Activated CD4-positive, alpha-beta T cell treated with anti-CD3 and anti-CD28 coated beads for 1 hour (primary cell): ENCODE measurements at places on chromosomes 12 and 14.

- no peak for DNase-seq
These were observed 98.6 kb downstream of the SLC6A15 start for GRCh38 chr12:84813780-84814663.

DNA sequence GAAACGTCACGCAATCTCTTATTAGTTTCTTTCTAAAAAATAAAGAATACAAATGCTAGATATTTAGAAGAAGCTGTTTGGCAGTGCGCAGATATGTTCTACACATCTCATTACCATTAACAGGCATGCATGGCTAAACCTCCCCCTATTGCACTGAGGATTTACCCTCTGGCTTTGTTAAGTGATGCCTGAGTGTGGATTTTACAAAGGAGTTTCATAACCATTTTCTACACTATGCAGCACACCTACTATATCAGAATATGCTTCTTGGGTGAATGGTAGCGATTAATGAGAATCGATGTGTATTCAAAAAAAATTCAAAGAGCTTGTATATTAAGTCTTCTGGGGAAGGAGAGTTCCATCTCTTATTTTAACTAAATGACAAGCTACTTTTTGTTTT, 1.1 kb upstream of the RMST start:
- DNase-seq, result no peak

DNA sequence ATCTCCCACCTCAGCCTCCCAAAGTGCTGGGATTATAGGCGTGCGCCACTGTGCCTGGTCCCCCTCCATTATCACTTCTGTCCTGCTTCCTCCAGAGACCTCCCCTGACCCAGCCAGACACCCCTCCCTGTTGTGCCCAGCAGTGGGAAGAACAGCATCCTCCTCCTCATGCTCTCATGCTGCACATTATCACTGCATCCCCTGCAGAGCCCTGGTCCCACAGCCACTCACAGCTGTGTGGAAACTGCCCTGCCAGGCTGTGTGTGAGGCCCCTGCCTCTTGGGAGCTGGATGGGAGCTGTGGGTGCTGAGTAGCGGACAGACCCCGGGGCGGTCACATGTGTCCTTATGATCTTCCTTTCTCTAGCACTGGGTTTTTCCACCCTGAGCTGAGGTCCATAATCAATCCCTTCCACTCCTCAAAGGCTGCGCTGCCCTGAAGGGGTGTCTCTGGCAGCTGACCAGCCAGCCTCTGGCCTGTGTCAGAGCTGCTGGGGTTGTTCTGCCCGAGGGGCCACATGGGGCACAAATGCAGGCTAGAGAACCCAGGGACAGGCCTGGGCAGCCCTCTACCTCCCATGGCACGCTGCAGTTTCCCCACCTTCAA, 9.2 kb downstream of the HIP1R start:
- DNase-seq, result no peak

- DNase-seq, result no peak
These were observed 122.3 kb upstream of the CPM start for GRCh38 chr12:69055280-69055679.

- DNase-seq, result no peak
These were observed 123.8 kb downstream of the ZFP36L1 start for GRCh38 chr14:68669111-68669511.

GRCh38 chr14:76922584-76922983, 96.4 kb downstream of the LRRC74A start:
- no peak for DNase-seq

DNA sequence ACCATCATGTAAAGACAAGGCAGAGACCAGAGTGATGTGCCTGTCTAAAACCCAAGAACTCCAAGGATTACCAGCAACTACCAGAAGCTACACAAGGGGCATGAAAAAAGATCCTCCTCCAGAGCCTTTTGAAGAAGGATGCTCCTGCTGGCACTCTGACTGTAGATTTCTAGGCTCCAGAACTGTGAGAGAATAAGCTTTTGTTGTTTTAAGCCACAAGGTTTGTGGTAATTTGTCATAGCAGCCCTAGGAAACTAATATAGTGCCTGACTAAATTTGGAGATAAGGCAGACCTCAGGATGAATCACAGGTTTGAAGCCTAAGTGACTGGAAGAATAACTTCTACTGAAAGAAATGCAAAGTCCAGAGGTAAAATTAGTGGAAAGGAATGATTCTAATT, 132.9 kb downstream of the CEP83 start:
- DNase-seq, result no peak

- DNase-seq, result no peak
These were observed 176.5 kb downstream of the CEP128 start for GRCh38 chr14:80764921-80765507.

- no peak for DNase-seq
These were observed 44.8 kb downstream of the CPSF6 start for GRCh38 chr12:69284131-69284530.

DNA sequence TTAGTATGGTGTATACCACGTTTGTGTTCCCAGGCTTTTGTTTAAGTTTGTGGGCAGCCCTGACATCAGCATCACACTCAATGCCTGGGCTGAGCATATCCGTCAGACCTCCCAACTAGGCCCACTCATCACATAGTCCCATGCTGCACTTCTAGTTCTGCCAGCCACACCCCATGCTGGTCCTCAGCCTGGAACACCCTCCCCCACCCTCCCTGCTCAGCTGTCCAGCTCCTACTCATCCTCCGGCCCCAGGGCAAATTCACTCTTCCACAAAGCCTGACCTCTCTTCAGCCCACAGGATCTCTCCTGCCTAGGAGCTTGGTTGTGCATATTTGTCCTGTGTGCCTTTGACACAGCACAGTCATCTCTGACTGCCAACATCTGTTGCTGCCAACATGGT, 3.9 kb upstream of the ENDOU start:
- DNase-seq, result no peak

- DNase-seq, result no peak
These were observed 635 bp downstream of the LTA4H start for GRCh38 chr12:96034621-96035282.

GRCh38 chr12:29625359-29625953, 128.0 kb upstream of the OVCH1 start:
- no peak for DNase-seq

- DNase-seq, result no peak
These were observed 1.2 kb downstream of the FUT8 start for GRCh38 chr14:65413739-65414045.

GRCh38 chr14:34237677-34238076, 224.4 kb downstream of the SPTSSA start:
- no peak for DNase-seq

- no peak for DNase-seq
These were observed 84.5 kb upstream of the CDKN3 start for GRCh38 chr14:54312166-54312801.

DNA sequence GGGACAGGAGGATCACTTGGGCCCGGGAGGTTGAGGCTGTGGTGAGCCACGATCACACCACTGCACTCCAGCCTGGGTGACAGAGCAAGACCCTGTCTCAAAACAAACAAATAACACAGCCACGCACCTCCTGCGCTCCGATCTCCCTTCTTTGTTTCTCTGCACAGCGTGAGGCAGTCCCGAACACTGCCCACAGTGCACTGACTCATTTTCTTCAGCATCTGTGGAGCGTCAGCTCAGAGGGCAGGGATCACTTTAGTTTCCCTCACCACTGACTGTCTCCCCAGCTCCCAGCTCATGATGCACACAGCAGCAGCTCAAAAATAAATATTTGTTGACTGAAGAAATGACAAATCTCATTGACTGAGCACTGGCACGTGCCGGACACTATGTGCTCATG, 883 bp upstream of the MYL2 start:
- no peak for DNase-seq

GRCh38 chr12:7497661-7498060, 5.9 kb downstream of the CD163 start:
- no peak for DNase-seq

GRCh38 chr12:111250251-111250881, 118.5 kb downstream of the PHETA1 start:
- DNase-seq, result no peak

DNA sequence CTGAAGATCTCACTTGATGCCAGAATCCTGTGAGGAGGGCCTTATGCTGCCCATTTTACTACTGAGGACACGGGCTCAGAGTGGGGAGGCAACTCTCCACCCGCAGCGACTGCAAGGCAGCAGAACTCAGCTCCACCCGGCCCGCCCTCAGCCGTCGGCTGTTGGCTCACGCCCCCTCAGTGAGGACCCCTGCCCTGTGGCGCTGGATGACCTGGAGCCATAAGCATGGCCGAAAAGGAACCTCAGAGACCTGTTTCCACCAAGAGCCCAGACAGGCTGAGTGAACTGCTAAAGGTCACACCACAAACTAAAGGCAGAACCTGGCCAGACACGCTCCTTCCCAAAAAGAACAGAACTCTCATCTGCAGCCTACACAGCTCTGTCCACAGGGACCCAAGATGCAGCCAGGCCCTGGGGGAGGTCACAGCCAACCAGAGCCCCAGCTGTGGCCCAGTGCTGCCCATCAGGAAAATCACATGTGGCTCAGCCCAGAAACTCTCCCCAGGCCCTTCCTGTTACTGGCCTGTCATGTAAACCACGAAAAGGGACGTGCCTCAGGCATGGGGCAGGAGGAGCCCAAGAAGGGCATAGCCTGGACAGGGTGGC, 32.8 kb downstream of the CCNK start:
- no peak for DNase-seq

DNA sequence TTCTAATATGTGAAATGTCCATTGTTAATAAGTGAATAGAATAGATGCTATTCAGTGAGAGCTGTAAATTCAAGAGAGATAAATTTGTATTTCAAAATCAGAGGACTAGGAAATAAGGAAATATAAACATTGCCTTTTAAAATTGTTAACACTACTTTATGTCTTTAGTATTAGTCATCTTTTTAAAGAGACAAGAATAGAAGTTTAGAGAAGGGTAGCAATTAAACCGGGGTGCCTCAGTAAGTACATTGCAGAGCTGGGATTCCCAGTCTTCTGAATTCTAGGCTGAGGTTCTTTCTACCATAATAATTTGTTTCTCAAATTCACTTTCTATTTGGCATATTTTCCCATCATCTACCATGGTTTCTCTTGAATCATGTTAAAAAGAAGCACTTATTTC, 498.6 kb downstream of the SLC16A7 start:
- DNase-seq, result no peak

- DNase-seq, result no peak
These were observed 87.7 kb upstream of the FOXN3 start for GRCh38 chr14:89504602-89505313.

DNA sequence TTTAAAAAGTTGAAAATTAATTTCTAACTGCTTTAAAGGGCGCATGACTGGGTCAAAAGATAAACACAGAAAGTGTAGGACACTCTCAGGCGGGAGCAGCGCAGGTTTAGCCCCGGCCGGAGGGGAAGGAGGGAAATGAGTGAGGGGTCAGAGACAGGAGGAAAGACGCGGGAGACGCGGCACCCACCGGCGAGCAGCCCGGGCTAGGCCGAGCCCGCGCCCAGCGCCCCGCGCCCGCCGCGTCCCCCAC, 591 bp downstream of the GXYLT1 start:
- no peak for DNase-seq
